Activated CD8-positive, alpha-beta memory T cell treated with anti-CD3 and anti-CD28 coated beads, Interleukin-2, amount 10 ng/mL, durations not matched to agents 7 days and 5 days (primary cell): ENCODE measurements at places on chromosomes 2 and 18. TPM values are rescaled to one million over a fixed set of nuclear protein-coding genes. Genes with fewer than 3 reads are reported as not detected.

Gene IGFBP2
- 0.96 TPM for total RNA-seq

- H3K4me1 ChIP-seq: no peaks in the 10 kb centered on the region
- no peak overlapping the region for H3K27ac ChIP-seq
- no peaks in the 10 kb centered on the region for H3K27me3 ChIP-seq
- no peak for DNase-seq
Observed at GRCh38 chr18:13703899-13704298, 22.5 kb downstream of the FAM210A start.

Gene AAK1
- total RNA-seq: 99.5 TPM

GRCh38 chr2:186533717-186534116 is 47.7 kb downstream of the ZC3H15 start:
- no peak overlapping the region for H3K4me3 ChIP-seq
- peaks cover 10% of the 10 kb centered on the region for H3K27me3 ChIP-seq
- H3K27ac ChIP-seq: no peak overlapping the region
- no peaks in the 10 kb centered on the region for H3K4me1 ChIP-seq
- DNase-seq: no peak
- H3K36me3 ChIP-seq: no peaks in the 10 kb centered on the region

DNA sequence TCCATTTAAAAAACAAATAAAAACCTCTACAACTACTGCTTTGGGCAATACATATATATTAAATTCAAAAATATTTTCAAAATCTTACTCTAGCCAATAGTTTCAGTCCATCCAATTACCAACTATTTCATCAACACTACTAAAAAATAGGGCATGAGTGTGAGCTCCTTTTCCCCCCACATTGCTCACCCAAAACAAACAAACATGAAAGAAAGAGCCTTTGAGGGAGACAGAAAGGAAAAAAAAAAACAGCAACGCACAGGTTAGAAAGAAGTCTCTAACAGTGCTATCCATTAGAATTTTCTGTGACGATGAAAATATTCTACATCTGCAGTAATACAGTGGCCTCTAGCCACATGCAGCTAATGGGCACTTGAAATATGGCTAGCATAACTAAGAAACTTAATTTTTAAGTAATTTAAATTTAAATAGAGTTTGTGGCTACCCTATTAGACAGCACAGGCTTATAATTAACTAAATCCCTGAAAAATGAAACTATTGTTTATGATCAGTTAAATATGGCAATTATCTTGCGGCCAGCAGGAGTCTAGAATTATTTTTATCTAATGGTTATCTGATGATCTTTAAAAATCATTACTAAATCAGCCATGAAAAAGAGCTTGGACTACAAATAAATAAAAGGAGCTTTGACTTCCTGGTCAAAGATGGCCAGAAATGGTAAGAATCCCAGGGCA is 59.2 kb downstream of the RBMS1 start:
- H3K4me3 ChIP-seq: no peak overlapping the region
- H3K27me3 ChIP-seq: no peaks in the 10 kb centered on the region
- no peak for DNase-seq
- peaks cover 27% of the 10 kb centered on the region for H3K4me1 ChIP-seq

DNA sequence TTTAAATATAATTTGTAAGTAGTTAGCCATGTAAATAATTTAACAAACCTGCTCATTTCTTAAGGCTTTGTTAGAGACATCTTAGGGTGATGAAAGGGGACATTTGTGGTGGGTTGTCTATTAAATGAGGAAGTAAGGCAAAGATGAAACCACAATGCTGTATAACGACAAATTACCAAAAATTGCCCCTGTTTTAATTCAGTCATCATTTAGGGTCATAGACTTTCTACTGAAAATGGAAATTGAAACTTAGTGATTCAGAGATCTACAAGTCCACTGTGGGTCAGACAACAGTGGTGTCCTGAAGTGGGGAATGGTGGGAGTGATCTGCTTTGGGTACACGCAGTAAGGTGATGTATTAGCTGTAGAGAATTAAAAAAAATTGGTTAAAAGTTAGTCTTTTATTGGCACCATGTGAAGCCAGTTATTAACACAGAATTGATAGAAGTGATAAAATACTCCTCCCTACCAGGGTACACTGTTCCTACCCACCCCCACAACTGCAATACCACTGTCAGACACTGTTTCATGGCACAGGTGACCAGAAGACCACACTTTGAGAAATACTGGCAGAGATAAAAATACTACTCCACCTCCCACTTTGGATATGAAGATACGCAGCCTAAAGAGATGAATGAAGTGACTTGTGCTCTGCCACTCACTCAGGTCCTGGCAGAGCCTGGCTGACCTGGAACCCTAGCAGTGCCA is 13.4 kb downstream of the CERS6 start:
- H3K4me3 ChIP-seq: no peak overlapping the region
- peaks cover 10% of the 10 kb centered on the region for H3K27me3 ChIP-seq
- peaks cover 30% of the 10 kb centered on the region for H3K4me1 ChIP-seq
- H3K36me3 ChIP-seq: peaks cover 4% of the 10 kb centered on the region
- no peak overlapping the region for H3K27ac ChIP-seq

DNA sequence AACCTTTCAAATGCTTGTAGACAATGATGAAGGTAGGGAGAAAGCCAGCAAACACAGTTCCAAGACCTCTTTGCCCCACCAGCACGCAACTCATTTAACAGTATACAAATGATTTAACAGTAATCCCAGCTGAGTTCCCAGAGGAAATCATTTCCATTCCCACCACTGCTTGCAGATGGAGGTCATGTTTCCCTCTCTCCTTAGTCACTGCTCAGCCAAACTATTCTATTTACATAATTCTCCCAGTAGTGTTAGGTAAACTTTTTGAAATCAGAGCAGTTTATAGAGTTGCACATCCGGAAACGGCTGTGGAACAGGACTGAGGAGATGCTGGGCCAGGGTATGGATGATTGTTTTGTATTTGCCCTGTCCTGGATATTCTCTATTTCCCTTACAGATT is 328.5 kb downstream of the FIGN start:
- no peaks in the 10 kb centered on the region for H3K4me1 ChIP-seq
- no peak overlapping the region for H3K4me3 ChIP-seq
- DNase-seq: no peak
- no peaks in the 10 kb centered on the region for H3K27me3 ChIP-seq
- no peak overlapping the region for H3K27ac ChIP-seq
- no peaks in the 10 kb centered on the region for H3K36me3 ChIP-seq

Gene C1GALT1C1L
- total RNA-seq: not detected

GRCh38 chr18:70450426-70451253 is 161.8 kb downstream of the SOCS6 start:
- no peak for DNase-seq
- H3K27me3 ChIP-seq: peaks cover 12% of the 10 kb centered on the region
- no peak overlapping the region for H3K4me3 ChIP-seq
- no peaks in the 10 kb centered on the region for H3K4me1 ChIP-seq

- no peak overlapping the region for H3K27ac ChIP-seq
- no peak for DNase-seq
- H3K36me3 ChIP-seq: peaks cover 1% of the 10 kb centered on the region
- H3K27me3 ChIP-seq: no peaks in the 10 kb centered on the region
- peaks cover 2% of the 10 kb centered on the region for H3K4me1 ChIP-seq
Observed at GRCh38 chr2:53842891-53843290, 16.9 kb downstream of the GPR75 start.

DNA sequence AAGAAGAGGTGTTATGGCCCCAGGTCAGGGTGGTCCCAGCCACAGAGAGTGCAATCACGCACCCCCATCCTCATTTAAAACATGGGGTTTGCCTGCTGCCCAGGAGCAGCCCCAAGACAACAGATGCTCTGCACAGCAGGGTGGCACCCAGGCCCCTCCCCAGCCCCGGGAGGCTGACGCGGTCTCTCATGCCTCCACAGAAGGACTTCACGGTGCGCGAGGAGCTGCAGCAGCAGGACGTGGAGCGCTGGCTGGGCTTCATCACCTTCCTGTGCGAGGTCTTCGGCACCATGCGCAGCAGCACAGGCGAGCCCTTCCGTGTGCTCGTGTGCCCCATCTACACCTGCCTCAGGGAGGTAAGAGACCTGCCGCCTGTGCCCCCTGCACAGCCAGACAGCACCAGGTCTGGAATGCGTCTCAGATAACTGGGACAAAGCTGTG is 133.7 kb downstream of the SMAD7 start:
- no peaks in the 10 kb centered on the region for H3K27me3 ChIP-seq
- no peak overlapping the region for H3K27ac ChIP-seq
- H3K4me3 ChIP-seq: no peak overlapping the region
- peaks cover 63% of the 10 kb centered on the region for H3K4me1 ChIP-seq

- no peak for DNase-seq
- no peaks in the 10 kb centered on the region for H3K4me1 ChIP-seq
- no peaks in the 10 kb centered on the region for H3K27me3 ChIP-seq
- no peak overlapping the region for H3K27ac ChIP-seq
- no peaks in the 10 kb centered on the region for H3K36me3 ChIP-seq
- H3K4me3 ChIP-seq: no peak overlapping the region
Observed at GRCh38 chr2:223008956-223009355, 43.0 kb upstream of the KCNE4 start.

- H3K4me1 ChIP-seq: no peaks in the 10 kb centered on the region
- no peak for DNase-seq
- H3K4me3 ChIP-seq: no peak overlapping the region
- H3K27me3 ChIP-seq: no peaks in the 10 kb centered on the region
- no peaks in the 10 kb centered on the region for H3K36me3 ChIP-seq
Observed at GRCh38 chr2:41544709-41545108, 503.1 kb upstream of the PKDCC start.

Gene RNF144A
- total RNA-seq: 20.0 TPM

GRCh38 chr18:2854875-2855274 is 8.1 kb downstream of the EMILIN2 start:
- H3K27ac ChIP-seq: no peak overlapping the region
- DNase-seq: no peak
- peaks cover 26% of the 10 kb centered on the region for H3K27me3 ChIP-seq
- H3K36me3 ChIP-seq: no peaks in the 10 kb centered on the region
- peaks cover 1% of the 10 kb centered on the region for H3K4me1 ChIP-seq
- H3K4me3 ChIP-seq: no peak overlapping the region

DNA sequence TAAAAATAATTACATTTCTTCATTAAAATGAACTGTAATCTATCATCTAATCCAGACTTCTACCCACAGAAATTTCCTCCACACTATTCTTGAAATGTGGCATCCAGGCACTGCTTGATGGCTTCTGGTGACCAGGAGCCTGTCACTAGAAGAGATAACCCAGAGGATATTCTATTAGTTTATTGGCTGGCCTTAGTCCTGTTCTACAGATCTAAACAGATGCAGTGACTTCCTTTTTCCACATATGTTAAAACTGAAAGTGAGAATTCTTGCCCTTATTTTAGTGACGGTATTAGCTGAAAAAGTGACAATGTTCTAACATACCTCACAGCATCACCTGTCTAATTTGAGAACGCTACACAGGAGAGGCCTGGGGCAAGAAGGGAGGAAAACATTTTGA is 775.4 kb downstream of the TSN start:
- no peak overlapping the region for H3K27ac ChIP-seq
- H3K36me3 ChIP-seq: no peaks in the 10 kb centered on the region
- H3K4me1 ChIP-seq: no peaks in the 10 kb centered on the region
- no peak for DNase-seq

DNA sequence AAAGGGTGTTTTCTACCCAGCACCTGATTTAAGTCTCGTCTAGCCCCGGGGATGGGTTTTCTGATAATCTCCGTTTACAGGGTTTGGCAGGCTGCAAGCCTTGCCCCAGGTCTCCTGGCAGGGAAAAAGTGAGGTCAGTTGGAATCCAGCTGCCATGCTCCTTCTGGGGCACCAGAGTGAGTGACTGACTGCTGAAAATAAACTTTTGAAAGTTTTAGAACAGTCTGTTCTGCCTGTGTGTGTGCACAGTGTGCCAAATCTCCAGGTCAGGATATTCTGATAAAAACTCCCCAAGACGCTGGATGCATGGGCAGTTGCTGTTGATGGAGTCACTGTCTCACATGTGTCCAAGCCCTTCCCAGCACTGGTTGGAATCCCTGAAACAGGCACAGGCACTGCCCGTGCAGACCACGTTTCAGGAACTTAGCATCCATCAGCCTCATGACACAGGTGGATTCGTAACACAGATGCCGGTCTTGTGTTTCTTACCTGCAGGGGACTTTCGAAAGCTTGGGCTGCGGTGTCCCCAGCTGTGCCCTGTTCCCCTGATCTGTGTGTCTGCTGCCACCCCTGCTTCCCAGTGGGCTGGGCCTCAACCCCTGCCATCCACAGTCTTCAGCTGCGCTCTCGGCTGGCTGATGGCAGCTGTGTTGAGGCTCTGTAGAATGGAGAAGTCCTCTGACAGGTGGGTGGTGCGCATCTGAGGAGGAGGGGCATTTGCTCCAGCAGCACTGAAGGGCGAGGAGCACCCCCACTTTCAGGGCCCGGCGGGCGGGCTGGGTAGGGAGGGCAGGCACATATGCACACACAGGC is 65.0 kb downstream of the SH3RF3 start:
- H3K4me3 ChIP-seq: no peak overlapping the region
- no peak for DNase-seq
- no peaks in the 10 kb centered on the region for H3K36me3 ChIP-seq
- no peak overlapping the region for H3K27ac ChIP-seq

- DNase-seq: no peak
- peaks cover 30% of the 10 kb centered on the region for H3K4me1 ChIP-seq
- H3K36me3 ChIP-seq: peaks cover 2% of the 10 kb centered on the region
Observed at GRCh38 chr2:47072018-47072691, 83.0 kb downstream of the STPG4 start.

Gene FAM228A
- not detected for total RNA-seq

DNA sequence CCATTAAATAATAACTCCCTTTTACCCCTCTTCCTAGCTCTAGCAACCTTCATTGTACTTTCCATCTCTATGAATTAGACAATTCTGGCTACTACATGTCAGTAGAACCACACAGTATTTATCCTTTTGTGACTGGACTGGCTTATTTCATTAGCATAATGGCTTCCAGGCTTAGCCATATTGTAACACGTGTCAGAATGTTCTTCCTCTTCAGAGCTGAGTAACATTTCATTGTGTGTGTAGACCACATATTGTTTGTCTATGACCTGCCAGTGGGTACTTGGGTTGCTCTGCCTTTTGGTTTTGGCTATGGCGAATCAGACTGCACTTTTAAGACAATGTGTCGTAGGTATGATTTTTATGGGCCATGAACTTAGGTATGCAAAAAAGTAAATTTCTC is 20.9 kb downstream of the TSN start:
- no peak overlapping the region for H3K27ac ChIP-seq
- no peak overlapping the region for H3K4me3 ChIP-seq
- H3K4me1 ChIP-seq: peaks cover 2% of the 10 kb centered on the region
- H3K36me3 ChIP-seq: no peaks in the 10 kb centered on the region
- H3K27me3 ChIP-seq: no peaks in the 10 kb centered on the region
- DNase-seq: no peak

Gene MEIS1
- total RNA-seq: not detected

Gene APLF
- total RNA-seq: 3.0 TPM
